T-cell (primary cell): ENCODE measurements at places on chromosomes 6 and 20. TPM values are rescaled to one million over a fixed set of nuclear protein-coding genes. Genes with fewer than 3 reads are reported as not detected.

GRCh38 chr6:134720353-134721059 is 229.4 kb downstream of the ALDH8A1 start:
- no peak for DNase-seq

DNA sequence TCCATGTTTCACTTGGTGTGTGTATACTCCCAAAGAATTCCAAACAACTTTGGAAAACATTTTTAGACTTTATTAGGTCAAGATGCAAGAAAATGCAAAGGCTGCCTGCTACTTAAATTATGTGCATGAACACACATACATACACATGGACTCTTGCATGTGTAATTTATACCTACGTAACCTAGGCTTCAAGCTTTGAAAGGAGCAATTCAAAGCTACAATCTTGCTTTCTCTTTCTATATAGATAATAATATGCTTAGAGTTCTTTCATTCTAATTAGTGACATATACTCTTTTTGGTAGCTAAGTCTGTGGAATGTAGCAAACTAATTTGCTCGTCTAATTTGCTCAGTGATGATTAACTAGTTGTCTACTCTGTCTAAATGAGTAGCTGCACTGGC is 146.5 kb downstream of the EPHA7 start:
- DNase-seq, result no peak

GRCh38 chr6:38493931-38494547 is 145.7 kb downstream of the BTBD9 start:
- peak; percentile 28 for DNase-seq

GRCh38 chr6:42374018-42374669 is 77.6 kb downstream of the TRERF1 start:
- peak; percentile 5 for DNase-seq

DNA sequence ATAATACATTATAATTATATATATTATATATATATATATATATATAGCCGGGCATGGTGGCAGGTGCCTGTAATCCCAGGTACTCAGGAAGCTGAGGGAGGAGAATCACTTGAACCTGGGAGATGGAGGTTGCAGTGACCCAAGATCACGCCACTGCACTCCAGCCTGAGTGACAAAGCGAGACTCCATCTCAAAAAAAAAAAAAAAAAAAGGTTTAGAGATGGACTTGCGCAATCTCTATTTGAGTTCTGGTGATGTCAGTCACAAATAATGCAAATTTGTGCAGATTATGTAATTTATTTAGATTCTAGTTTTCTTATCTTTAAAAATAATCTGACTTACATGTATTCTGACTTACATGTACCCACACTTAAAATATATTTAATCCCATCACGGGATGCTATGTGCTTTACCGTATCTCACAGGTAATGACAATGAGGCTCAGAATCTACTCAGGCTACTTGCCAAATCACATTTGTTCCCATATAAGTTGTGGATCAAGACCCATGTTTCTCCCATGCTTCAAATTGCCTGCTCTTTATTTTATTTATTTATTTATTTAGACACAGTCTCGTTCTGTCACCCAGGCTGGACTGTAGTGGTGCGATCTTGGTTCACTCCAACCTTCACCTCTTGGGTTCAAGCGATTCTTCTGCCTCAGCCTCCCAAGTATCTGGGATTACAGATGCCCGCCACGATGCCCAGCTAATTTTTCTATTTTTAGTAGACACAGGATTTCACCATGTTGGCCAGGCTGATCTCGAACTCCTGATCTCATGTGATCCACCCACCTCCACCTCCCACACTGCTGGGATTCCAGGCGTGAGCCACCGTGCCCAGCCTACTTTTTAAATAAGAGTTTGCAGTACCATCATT is 7.6 kb upstream of the UST start:
- no peak for DNase-seq

DNA sequence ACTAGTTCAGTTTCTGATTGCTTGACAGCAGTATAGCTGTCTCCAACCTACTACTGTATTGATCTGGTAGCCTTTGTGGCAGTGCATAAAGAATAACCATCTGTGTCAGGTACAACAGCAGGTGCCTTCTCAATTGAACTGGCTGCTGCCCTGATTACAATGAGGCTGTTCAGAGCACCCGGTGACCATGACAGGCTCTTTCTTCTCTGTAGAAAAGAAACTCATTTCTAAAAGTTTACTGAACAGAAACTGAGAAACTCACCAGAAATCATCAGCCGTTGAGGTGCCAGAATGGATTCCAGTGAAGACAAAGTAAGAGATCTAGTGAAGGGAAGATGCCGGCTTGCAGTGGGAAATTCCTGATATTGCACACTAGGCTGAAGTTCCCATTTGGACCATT is 954.4 kb downstream of the PHF3 start:
- DNase-seq, result no peak

DNA sequence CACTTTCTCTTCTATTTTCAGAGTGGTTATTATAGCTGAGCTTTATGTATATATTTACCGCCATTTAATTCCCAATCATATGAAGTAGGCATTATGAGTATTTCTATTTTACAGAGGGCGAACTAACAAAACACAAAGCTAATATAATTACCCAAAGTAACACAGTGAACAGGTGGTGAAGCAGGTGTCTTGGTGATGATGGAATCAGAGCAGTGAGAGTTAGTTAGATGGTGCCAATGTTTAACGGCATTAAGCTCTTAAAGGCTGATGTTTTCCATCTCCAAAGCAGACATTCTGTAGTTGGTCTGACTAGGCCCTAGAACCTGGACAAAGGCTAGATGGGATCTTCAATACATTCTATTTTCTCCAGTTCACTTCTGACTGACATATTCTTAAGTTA is 551.1 kb upstream of the SYNCRIP start:
- no peak for DNase-seq

DNA sequence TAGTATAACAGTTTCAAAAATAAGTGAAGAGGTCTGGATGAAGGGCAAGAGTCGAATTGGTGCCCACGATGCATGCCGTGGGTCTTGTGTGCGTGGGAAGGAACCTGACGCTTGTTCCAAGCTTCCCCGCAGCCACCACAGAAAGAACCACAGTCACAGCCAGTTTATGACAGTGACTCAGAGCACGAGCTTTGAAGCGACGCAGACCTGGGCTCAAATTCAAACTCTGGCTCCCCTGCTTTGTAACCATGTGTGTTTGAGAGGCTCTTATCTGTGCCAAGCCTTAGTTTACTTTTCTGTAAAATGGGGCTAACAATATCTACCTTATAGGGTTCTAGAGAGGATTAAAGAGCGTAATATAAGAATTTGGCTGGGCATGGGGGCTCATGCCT is 65.5 kb downstream of the SYNJ2 start:
- DNase-seq, result peak; percentile 23

GRCh38 chr20:33280000-33280680 is 2.9 kb upstream of the BPIFB1 start:
- no peak for DNase-seq

- DNase-seq, result no peak
Measured at GRCh38 chr6:169998457-169998856, 247.0 kb downstream of the ERMARD start.

DNA sequence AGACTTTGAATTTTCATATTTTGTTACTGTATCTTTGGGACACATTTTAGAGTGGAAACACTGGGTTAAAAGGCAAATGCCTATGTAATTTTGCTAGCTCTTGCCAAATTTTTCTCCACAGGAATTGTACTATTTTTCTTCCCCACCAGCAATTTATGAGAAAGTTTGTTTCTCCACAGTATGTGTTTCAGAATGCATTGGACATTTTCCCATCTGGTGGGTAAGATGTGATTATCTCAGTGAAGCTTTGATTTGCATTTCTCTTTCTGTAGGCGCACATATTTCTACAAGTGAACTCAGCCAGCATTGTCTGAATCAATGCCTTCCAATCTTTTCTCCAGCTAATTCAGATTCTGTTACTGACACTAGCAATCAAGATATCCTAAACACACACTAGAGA is 157.8 kb downstream of the RCAN2 start:
- DNase-seq, result no peak

DNA sequence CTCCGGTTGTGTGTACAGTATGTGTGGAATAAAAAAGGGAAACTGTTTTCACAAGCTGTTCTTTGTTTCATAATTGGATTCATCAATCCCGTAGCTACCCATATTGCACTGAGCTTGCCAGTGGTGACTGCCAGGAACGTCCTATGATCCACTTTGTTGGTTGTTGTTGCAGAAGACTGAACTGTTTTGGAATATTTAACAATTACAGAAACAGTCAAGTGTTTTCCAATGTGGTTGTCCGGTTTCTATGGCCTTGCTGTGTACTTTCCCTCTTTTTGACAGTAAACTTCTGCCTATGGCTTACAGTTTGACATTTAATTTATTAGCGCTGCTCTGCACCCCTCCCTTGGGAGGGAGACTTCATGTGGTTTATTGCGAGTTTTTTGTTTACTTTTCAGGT is 141.2 kb downstream of the DTNBP1 start:
- DNase-seq, result no peak

- DNase-seq, result no peak
Measured at GRCh38 chr20:10670501-10671220, 3.1 kb downstream of the JAG1 start.

DNA sequence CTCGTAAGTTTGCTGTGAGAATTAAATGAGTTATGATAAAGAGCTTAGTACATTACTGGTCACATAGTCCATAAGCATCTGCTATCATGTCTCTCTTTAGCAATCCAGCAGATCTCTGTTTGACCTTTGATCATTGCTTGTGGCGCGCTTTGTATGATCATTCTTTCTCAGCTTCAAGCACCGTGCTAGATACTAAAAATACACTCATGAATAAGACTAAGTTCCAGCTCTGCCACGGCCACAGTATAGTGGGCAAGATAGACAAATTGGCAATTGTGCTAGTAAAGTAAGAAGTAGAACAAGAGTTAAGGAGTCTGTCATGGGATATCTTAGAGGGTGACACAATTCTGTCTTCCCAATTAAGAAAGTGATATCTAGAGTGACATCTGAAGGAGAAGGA is 75.2 kb upstream of the ADGRF1 start:
- no peak for DNase-seq

GRCh38 chr6:166830891-166831363 is 125.4 kb downstream of the RNASET2 start:
- DNase-seq, result no peak

- no peak for DNase-seq
Measured at GRCh38 chr6:168791917-168792316, 350.9 kb downstream of the SMOC2 start.

- DNase-seq, result no peak
Measured at GRCh38 chr20:34571753-34572152, 13.2 kb downstream of the MAP1LC3A start.

DNA sequence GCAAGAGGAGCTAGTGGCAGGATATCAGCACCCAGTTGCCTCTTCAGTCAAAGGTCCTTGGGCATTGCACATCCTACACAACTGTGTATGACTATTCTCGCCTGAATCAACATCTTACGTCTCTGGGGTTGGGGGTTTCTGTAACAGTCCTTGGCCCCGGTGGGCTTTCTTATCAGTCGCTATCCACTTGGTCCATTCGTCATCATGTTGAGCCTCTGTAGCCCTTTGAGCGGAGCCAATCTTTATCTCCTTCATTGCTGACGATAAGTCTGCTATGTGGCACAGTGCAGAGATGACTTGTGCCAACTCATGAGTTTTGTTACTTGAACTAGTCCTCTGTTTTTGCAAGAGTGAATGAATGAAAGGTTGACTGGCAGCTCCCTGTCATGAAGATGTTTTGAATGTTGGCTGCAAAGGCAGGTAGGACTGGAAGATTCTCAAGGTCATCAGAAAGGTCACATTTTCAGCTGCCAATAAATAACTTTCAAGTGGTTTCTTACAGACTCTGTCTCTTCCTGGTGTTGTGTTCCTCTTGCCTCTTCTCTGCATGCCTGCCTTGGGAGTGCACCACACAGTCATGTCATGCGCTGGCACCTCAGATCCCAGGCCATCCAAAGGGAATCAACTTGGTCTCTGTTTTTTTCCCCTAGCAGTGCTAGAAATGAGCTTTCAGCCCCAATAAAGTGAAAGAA is 238.9 kb downstream of the SLC24A3 start:
- DNase-seq, result no peak

GRCh38 chr6:100426241-100426640 is 38.5 kb downstream of the SIM1 start:
- DNase-seq, result no peak

DNA sequence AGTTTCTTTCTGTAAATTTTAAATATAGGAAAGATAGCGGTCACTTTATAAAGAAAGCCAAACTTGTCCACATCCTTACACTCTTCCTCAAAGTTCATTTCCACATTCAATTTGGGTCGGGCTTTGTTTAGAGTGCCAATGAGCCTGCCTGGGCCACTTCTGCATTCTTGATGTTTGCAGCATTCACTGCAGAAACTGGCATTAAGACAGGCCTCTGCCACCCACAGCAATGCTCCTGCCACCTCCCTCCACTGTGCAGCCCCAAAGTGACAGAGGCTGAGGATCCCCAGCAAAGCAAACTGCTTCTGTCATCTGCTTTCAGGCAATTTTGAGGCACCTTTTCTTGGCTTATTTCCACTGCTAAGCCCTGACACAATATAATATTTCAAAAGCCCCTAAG is 61.2 kb downstream of the TNFAIP3 start:
- DNase-seq, result no peak

DNA sequence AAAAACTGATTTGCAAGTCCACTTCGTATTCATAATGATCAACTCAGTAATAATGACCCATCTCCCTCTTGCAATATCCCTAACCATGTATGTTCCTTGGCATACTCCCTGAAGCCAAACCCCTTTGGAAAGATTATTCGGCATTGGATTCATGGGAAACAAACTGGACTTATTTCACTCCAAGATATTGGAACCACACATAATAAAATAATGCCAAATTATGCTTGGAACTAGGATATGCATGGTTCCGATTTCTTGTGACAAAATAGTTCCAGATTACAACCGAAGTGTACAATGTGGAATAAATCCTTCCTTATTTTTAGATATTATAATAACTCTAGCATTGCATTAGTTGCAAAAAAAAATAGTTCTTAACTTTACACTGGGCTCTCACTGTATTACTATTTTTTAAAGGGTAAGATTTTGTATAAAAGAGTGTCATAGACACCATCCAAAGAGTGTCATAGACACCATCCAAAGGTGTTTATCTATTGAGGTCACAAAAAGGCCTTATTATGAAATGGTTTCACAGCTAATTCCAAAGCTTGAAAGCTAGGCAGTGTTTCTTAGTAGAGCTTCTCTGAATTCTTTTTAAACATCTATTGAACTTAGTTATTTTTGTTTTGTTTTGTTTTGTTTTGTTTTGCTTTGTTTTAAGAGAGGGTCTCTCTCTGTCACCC is 410.9 kb upstream of the JARID2 start:
- DNase-seq, result no peak

KCNK16 gene
- total RNA-seq, result not detected

PRR18 gene
- not detected for total RNA-seq

SCUBE3 gene
- 0.03 TPM for total RNA-seq

ULBP3 gene
- 1.3 TPM for total RNA-seq

SH3BGRL2 gene
- 0.53 TPM for total RNA-seq

BANF2 gene
- not detected for total RNA-seq

WFDC12 gene
- not detected for total RNA-seq
